NCI-H1694 (cell line): ENCODE measurements at places on chromosomes 3 and 15.

- no peak for DNase-seq
Observed at GRCh38 chr15:90149609-90150340, 47.5 kb upstream of the IDH2 start.

DNA sequence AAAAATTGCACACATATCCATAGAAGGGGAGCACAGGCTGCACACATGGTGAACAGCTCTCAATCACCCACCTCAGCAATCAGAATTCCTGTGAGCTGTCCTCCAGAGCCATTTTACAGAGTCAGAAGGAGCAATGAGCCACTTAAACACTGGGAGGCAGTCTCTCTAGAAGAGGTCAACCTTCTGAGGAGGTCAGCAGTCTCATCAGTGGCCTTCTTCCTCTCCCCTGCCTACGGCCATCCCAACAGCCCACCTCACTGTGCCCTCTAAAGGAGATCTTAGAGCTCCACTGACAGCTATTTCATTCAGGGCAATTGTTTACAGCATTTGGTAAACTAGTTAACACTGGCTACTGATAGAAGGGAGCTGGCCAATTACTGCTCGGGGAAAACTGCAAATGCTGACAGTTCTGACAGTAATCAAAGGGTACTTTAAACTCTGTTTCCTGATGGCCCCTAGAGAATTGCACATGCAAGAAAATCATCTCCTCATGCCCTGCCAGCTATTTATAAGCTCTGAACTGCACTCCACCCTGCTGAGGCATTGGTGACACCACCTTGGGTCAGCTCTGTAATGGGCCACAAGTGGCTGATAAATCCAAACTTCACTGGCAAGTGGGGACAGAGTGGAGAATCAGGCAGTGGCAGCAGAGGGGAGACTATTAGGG lies 42.1 kb upstream of the TSPAN3 start:
- DNase-seq, result no peak

DNA sequence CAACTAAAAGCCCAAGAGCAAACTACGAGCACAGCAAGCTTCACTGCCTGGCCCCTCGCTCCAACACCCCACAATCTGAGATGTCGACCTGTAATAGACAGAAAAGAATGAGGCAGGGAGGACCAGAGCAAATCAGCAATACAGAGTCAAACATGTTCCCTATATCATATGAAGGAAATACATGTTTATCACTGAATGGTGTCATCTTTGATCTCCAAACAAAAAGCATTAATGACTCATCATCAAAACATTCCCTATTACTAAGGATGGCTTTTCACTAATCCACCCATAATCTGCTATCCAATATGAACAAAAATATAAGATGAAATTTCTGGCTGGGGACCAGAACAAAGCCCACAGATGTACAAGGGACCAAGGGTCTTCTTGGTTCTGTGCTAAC lies 34.7 kb downstream of the MYO5A start:
- no peak for DNase-seq

- no peak for DNase-seq
Observed at GRCh38 chr3:8599146-8599545, 45.5 kb downstream of the SSUH2 start.

DNA sequence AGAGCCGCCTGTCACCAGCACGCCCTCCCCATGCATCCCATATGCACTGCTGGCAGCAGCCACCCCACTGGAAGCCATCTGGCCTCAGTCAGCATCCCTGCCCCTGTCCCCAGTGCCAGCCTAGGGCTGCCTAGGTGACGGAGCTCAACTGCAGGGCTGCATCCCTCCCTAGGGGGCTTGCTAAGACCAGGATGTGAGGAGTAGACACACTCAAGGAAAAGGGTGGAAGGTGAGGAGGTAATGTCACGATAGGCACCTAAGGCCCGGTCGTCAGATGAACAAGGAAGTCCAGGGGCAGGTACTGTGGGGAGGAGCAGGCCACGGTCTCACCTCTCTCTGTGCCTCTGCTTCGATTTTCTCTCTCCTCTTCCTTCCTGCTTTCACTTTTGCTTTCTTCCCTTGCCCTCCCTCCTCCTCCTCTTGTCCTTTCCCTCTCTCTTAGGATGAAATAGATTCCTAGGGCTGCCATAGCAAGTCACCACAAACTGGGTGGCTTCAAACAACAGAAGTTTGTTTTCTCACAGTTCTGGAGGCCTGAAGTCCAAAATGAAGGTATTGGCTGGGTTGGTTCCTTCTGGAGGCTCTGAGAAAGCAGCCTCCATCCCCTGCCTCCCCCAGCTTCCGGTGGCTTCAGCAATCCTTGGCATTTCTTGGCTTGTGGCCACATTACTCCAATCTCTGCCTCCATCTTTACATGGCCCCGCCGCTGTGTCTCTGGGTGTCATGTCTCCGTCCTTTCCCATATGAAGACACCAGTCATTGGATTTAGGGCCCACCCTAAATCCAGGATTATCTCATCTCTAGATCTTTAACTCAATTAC lies 298.3 kb downstream of the SHQ1 start:
- DNase-seq, result peak; percentile 44
